ENCODE measurements at places on chromosomes 4 and X.

- DNase-seq: no peak
These were observed 14.6 kb downstream of the CLCN3 start for GRCh38 chr4:169634975-169635374.

GRCh38 chr4:1210241-1210841 is 38.0 kb upstream of the SPON2 start:
- DNase-seq: no peak

DNA sequence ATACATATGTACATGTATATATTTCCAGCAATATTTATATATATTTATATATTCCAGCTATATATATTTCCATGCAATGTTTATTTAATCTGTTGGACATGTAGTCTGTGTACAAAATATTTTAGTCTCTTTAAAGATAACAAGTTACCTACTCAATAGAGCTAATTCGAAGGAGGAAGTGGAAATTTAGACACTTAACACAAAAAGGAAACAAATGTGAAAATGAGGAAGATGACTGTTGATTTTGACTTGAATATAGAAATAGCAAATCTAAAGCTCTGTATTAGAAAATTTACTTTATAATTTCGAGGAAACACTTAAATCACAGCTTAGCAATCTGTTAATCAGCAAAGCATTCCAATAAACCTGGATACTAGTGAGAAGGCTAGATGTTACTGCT is 1064.4 kb downstream of the PCDH7 start:
- DNase-seq: no peak

DNA sequence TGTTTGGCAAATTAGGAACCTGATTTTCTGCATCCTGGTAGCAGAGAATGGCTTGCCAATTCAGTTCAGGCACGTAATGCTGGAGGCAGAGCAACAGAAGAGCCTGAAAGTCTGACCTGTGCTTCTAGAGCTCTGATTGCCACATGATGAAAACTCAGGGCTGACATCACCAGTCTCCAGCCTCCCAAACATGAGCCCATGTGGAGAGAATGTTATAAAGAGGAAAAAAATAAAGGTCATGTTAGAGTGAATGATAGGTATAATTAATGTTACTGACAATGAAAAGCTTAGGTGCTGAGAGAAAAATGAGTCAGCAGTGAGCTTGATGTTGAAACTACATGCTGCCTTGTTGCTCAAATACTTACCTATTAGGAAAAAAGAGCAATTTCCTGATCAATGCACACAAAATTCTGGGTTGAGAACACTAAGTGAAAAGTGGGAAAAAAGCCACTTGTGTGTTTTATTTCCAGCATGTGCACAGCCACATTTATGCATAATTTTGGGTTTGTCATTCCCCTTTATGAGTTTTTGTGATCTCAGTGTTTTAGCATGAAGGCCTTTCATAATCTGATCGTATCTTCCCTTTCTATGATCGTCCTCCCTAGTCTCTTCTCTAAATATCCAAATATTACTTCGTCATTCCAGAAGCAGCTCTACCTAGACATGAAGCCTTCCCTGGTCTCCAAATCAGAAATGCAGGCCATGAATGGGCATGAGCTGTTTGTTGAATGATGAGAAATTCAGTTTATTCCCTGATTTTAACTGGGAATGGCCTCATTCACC is 113.3 kb upstream of the CPEB2 start:
- no peak for DNase-seq

- no peak for DNase-seq
These were observed 1314.0 kb downstream of the PCDH19 start for GRCh38 chrX:99095965-99096635.

DNA sequence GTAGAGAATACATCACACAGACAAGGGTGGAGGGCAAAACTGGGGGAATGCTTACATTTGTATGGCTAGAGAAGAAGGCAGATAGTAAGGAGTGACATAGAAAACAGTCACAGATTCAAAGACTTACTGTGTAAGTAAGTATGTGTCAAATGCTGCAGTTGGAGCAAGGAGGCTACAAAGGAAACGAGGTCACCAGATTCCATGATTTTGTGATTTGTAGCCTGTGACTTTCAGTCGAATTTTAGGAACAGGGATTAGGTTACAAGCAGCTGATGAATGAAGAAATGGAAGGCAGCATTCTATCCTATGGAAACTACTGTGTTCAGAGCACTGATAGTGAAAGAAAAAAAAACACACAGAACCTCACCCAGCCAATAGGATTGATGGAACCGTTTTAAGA is 407.9 kb downstream of the IL15 start:
- DNase-seq: no peak

- peak; percentile 2 for DNase-seq
These were observed 152.0 kb upstream of the SLC4A4 start for GRCh38 chr4:71186566-71187403.

DNA sequence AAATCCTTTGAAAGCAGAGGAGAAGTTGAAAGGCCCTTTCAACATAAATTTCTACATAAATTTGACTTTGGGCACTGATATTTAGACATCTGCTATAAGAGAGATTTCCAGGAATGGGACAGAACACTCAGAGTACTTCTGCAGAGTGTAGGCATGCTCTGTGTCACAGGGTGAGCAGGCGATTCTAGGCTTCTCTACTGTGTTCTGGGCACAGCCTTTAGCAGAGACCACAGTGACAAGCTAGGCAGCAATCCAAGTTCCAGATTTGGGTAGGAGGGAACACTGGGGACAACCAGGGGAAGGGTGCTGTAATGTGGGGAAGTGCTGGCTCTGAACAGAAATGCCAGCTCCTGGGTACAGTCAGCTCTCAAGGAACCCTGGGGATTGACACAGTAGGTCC is 6.9 kb downstream of the MAGEA10 start:
- DNase-seq: no peak

DNA sequence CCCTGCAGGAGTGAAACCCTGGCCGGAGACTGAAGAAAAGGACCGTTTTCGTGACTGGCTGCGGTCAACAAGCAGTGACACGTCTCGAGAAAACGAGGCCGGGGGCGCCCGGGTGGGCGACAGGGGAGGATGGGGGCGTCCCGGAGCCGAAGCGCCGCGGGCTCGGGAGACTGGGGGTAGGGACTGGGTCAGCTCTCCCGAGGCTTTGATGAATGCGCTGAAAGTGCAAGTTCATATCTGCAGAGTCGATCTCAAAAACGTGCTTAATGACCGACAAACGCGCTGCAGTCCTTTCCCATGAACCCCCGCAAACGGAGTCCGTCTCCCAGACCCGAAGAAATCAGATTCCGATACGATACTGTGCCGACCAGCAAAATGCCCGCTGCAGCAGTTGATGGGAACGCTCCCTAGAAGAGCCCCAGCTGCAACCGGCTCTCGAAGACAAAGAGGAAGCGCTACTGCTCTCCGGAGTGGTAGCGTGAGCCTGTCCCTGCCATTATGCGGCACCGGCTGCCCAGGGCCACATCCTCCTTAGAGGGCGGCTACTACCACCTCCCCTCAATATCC is 806 bp upstream of the CD99L2 start:
- peak; percentile 4 for DNase-seq

- DNase-seq: no peak
These were observed 141.1 kb downstream of the QDPR start for GRCh38 chr4:17370818-17371217.

Measured in effector CD4-positive, alpha-beta T cell (primary cell).